Stimulated activated CD4-positive, alpha-beta T cell treated with anti-CD3 and anti-CD28 coated beads, Interleukin-15, amount 100 ng/mL, for 48 hours (primary cell): ENCODE measurements at places on chromosomes 5 and 9.

DNA sequence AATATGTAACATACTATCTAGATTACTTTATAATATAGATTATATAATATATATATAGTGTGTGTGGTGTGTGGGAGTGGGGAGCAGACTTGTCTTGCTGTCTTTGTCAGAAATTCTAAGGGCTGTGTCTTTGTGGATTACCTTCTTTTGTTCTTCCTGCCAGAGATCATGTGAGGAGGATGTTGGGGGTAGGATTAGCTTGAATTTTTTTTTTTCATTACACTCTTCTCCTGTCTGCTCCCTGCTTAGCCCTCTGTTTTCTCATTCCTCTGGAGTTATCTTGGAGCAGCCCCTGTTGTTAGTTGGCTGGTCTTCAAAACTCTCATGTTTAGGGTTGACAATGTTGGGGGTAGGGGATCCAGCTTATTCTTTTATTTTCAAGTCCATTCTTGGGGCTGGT, 21.0 kb upstream of the C9orf40 start:
- DNase-seq: no peak

GRCh38 chr9:97220894-97221477, 86.5 kb upstream of the CCDC180 start:
- DNase-seq: no peak

GRCh38 chr9:82091100-82091499, 102.5 kb downstream of the SPATA31D1 start:
- no peak for DNase-seq

- DNase-seq: peak; percentile 17
Observed at GRCh38 chr9:135602789-135603481, 36.4 kb downstream of the GLT6D1 start.

DNA sequence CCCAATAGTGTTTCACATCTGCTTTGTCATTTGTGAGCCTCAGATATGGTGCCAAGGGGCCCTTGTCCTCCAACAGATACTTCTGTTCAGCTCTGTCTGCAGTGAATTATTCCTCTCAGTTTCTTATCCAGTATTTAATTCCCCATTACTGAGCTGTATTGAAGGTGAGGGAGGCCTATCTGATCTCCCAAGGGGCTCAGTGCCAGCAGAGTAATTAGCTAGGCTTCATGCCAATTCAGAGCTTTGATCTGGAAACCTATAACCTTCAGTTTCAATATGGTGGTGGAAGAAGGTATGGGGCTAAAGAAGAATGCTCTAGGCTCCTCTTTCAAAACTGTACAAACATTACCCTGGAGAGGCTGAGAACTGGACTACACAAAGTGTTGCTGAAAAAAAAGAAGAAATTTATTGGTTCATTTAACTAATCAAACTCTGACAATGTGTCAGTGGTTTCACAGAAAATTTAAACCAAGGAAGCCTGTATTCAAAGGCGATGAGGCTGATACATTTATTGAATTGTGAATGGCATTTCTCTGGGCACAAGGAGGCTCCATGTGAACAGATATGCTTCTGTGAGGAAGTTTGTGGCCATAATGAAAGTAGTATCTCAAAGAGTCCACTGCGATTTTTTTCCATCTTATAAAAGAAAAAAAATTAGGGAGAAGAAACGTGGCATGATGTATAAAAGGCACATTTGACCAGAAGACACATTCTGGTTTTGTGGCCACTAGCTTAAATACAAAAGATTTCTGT, 397.8 kb downstream of the TLE4 start:
- no peak for DNase-seq

DNA sequence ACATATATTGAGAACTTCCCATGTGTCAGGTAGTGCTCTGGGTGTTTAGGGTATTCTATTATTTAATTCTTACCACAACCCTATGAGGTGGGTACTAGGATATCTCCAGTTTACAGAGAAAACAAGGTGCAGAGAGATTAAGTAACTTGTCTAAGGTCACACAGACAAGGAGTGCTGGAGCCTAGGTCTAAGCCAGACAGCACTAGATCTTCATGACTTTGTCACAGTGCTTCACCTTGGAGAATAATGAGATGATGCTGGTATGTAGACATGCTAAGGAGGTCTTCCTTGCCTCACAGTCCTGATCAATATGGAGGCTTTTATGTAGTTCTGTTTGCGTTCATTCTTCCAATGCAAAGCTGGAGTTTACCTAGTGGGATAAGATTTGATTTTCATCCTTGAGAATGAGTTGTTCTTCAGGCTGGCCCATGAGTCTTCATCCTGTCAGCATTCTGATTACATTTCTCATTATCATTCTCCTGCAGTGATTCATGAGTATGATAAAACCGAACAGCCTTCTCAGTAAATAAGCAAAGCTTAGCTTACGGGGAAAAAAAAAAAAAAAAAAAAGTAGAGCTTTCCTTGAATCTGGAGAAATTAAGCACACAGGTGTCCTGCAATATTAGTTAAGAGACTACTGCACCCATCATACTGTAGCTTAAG, 176.3 kb downstream of the C9orf152 start:
- no peak for DNase-seq
